Fibroblast of the aortic adventitia (primary cell): ENCODE measurements at places on chromosomes 7 and 10. TPM values are rescaled to one million over a fixed set of nuclear protein-coding genes. Genes with fewer than 3 reads are reported as not detected.

CUEDC2 gene
- total RNA-seq = 40.9 and 61.4 TPM in 2 replicates

PTPRZ1 gene
- total RNA-seq = 0.72 and 3.8 TPM in 2 replicates

ETV1 gene
- total RNA-seq = 5.8 and 75.7 TPM in 2 replicates

CALML5 gene
- total RNA-seq = not detected in 2 replicates

PDCD4 gene
- total RNA-seq = 52.9 and 302 TPM in 2 replicates

CALHM3 gene
- total RNA-seq = not detected in 2 replicates

NSUN5 gene
- 16.7 and 20.2 TPM in 2 replicates for total RNA-seq

ZEB1 gene
- 153 and 228 TPM in 2 replicates for total RNA-seq

PODXL gene
- 2.3 and 7.3 TPM in 2 replicates for total RNA-seq

GDF2 gene
- not detected in 2 replicates for total RNA-seq

HHEX gene
- total RNA-seq = 0.49 and 8.6 TPM in 2 replicates

CEP55 gene
- total RNA-seq = 2.7 and 36.9 TPM in 2 replicates

IMPDH1 gene
- total RNA-seq = 22.3 and 37.2 TPM in 2 replicates

BTBD16 gene
- total RNA-seq = 0.09 TPM in 1 of 2 replicates, not detected in the other

CDK1 gene
- 0.90 and 82.9 TPM in 2 replicates for total RNA-seq

MYL10 gene
- not detected in 2 replicates for total RNA-seq

CCDC172 gene
- not detected in 2 replicates for total RNA-seq

EMX2 gene
- 0.18 and 1.1 TPM in 2 replicates for total RNA-seq

COL1A2 gene
- 4,453 and 32,213 TPM in 2 replicates for total RNA-seq

MKX gene
- 0.25 and 0.27 TPM in 2 replicates for total RNA-seq

HTRA1 gene
- total RNA-seq = 55.5 and 156 TPM in 2 replicates

TMEM130 gene
- total RNA-seq = 0.27 and 0.57 TPM in 2 replicates
